ENCODE measurements at places on chromosomes 16 and 17.

DNA sequence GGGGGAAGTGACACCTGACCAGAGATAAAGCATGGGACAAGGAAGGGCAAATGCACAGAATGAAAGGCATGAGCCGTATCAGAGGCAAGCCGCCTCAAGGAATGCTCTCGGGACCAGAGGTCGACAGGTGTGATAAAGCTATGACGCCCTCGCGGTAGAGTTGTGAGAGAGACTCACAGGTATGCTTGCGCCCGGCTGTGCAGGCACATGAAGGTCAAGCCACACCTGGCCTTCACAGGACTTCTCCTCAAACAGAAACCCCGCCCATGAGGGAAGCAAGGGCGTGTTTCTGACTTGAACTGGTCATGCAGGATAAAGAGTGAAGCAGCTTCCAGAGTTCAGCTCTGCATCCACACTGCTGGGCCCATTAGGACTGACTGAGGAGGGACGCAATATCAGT is 7.8 kb downstream of the NCBP3 start:
- no peak for DNase-seq

- DNase-seq, result no peak
These were observed 2.6 kb downstream of the FOXF1 start for GRCh38 chr16:86512860-86513470.

- peak; percentile 56 for DNase-seq
These were observed 487.4 kb upstream of the SOX9 start for GRCh38 chr17:71633391-71633849.

GRCh38 chr16:64627288-64627687 is 494.6 kb downstream of the CDH11 start:
- no peak for DNase-seq

- DNase-seq, result no peak
These were observed 646 bp upstream of the HES7 start for GRCh38 chr17:8124350-8125153.

All from Panc1 (cell line).